Activated CD4-positive, alpha-beta T cell treated with anti-CD3 and anti-CD28 coated beads for 36 hours (primary cell): ENCODE measurements at places on chromosomes 6 and 20.

- DNase-seq: no peak
Measured at GRCh38 chr6:32095338-32096086, 13.6 kb downstream of the TNXB start.

DNA sequence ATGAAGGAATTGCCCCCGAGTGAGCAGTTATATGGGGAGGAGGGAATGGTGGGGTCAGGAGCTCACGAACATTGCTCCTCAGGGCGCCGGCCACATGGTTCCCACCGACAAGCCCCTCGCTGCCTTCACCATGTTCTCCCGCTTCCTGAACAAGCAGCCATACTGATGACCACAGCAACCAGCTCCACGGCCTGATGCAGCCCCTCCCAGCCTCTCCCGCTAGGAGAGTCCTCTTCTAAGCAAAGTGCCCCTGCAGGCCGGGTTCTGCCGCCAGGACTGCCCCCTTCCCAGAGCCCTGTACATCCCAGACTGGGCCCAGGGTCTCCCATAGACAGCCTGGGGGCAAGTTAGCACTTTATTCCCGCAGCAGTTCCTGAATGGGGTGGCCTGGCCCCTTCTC is 7.2 kb downstream of the CTSA start:
- DNase-seq: no peak

DNA sequence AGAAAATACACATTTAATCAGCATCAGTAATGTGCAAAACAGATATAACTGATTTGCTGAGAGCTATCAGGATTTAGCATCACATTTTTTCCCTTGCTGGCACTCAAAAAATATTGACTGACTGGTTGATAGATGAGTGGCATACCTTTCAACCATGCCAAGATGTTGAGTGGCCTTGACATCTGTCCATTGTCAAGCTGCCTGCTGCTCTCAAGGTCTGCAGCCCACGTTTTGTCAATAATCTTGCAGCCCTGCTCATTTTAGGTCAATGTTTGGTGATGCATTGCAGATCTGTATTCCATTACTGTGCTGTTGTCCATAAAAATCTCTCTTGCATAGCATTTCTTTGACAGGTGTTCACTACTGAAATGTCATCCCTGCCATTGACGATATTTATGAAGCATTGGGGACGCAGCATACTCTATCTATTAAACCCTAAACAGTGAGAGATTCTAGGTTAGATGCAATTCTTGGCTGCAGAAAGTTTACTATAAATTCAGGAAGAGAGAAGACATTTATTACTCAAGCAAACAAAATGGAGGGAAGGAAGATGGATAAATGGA is 111.6 kb downstream of the BFSP1 start:
- no peak for DNase-seq

DNA sequence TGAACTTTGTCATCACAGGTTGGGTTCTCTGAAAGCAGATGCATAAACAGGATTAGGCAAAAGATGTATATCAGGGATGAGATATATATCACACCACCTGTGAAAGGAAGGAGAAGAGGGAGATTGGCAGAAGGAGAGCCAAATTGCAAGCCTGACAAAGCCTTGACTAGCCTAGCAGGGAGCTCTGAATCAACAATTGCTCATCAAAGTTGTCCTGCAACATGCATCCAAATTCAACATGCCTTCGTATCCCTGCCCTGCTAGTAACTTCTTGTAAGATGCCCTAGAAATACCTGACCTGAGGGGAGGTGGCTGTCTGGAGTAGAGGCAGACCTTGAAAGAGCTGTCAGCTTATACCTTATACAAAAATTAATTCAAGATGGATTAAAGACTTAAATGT is 207.1 kb upstream of the HTR1E start:
- DNase-seq: no peak

DNA sequence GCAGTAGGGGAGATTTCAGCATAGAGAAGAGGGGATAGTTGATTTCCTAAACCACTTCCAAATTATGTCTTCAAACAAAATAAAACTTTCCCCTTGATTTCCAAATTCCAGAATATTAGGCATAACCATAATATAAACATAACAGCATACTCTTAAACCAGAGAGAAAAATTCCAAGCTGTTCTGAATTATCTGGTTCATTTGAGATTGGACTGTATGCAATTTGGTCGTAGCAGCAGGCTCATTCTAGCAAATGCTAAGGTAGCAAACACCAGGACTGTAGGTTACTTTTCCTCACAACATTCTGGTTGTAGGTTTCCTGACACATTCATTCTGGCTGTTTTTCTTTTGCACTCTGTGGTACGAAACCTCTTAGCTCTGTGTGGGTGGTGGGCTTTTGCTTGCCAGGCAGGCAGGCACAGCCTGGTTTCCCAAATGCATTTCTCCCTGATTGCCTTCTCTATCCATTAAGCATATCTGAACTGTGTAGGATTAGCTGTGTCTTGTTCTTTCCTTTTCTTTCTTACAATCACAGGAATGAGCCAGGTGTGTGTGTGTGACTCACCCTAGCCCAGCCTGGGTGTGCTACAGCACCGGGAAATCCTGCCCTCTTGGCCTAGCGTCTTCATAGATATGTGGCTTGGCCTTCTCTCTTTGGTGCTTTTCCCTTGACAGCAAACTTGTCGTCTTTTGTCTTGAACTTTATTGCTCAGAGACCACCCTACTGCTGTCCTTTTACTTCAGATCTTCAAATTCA is 77.1 kb downstream of the JARID2 start:
- DNase-seq: peak; percentile 45

DNA sequence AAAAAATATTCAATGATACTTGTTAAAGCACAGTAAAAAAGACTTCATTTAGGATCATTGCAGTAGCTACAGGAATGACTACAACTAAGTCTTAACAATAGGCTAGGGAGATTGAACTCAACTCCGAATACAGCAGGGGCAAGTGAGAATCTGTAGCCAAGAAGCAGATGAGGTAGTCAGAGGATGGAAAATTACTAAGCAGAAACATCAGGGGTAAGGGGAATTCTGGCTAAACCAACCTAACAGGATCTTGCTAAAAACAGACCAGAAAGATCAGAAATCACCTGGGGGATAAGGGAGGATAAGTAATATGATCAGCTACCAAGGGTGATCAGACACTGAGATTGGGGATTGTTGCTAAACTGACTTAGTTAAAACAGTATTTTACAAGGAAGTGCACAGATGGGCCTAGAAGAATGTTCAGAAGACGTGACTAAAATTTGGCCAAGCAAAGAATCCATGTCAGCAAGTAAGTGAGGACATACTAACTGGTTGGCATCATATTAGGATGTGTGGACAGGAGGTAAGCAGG is 217.5 kb downstream of the TENT5A start:
- no peak for DNase-seq

DNA sequence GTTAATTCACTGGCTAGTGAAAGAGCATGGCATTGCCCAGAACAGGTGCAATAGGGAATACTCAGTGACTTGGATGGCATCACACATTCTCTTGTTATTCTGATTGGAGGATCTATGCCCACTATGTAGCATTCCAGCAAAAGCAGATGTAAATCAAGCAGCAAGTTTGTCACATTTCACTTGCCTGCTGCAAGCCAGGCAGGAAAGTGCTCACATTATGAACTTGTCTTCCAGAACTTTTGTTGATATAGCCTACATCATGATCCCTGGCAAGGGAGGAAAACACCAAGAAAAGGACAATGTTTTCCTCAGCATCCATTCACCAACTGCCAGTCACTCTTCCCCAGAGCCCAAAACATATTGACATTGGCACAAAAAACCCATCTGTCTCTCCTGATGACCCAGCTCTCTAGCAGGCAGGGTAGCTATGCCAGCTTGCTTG is 77.8 kb downstream of the ARHGAP18 start:
- DNase-seq: no peak

GRCh38 chr6:13113981-13114593 is 214.2 kb downstream of the TBC1D7 start:
- no peak for DNase-seq

GRCh38 chr6:168863467-168863866 is 390.2 kb downstream of the THBS2 start:
- DNase-seq: no peak

- no peak for DNase-seq
Measured at GRCh38 chr20:17935186-17935585, 33.4 kb downstream of the SNX5 start.

DNA sequence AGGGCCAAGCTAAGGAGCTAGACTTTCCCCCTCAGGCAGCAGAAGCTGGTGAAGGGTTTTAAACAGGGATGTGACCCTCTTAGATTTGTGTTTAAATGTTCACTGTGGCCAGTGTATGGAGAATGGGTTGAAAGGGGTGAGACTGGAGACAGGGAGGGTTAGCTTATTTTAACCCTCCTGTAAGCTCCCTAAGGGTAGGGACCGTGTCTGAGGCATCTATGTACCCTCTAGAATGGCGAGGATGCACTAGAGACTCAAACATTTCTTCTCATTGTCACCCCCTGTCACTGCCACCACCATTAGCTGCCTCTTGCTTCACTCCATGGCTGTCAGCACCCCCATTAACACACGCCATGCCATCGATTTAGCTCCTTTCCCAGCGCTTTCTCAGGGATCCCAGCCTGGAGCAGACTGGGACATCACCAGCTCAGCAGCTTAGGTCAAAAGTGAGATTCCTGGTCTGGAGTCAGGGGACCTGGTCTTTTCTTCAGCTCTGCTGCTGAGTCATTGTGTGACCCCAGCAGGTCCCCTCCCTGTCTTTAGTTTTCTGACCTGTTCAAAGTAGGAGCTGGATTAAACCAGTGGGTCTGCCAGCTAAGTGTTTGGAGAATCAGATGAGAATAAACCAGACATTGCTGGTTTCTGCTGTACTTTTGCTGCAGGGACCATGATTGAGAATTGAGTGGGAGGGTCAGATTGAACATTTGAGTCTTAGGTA is 1.1 kb upstream of the SLC22A7 start:
- DNase-seq: no peak

GRCh38 chr20:57470666-57471495 is 54.1 kb downstream of the CTCFL start:
- DNase-seq: no peak

DNA sequence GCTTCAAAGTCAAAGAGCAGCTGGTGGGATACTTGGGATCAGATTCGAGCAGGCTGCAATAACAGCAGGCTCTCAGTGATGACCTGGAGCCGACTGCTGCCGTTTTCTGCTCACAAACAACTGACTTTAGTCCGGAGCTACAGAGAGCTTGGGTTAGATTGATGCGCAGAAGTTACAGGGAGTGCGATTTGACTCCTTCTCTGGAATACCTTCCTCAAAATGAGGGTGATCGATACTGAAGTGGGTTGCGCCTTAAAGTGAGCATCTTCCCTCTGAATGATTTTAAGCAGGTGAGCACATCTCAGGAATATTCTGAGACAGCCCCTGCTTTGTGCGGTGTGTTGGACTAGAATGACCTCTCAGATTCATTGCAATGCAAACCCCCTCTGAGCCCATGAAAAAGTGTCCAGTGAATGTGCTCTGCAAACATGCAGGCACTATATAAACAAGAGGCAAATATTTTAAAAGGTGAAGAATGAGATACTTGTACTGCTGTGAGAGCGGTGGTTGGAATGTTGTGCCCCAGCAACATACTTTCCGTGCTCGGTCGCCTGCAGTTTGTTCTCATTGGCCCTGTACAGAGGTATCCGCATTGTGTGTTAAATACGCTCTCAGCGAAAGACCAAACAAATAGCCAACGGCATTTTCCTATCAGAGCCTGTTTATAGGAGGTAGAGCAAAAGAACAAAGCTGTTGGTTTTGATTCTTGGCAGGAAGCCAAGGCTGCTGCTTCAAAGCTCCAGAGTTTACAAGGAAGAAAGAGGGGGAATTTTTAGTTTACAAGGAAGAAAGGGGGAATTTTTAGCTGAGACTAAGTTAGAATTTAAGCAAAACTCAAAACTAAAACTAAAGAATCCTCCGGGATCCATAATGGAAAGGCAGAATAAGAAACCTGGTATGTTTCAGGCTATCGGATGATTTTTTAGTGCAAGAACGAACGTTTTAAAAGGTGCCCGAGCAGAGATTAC is 67.7 kb downstream of the PHACTR2 start:
- no peak for DNase-seq

- DNase-seq: no peak
Measured at GRCh38 chr6:145715426-145715825, 19.9 kb downstream of the EPM2A start.

GRCh38 chr20:10478205-10478604 is 43.1 kb downstream of the SLX4IP start:
- DNase-seq: no peak

- no peak for DNase-seq
Measured at GRCh38 chr6:142530566-142530965, 228.8 kb downstream of the ADGRG6 start.

- no peak for DNase-seq
Measured at GRCh38 chr20:56361900-56362299, 3.1 kb downstream of the FAM210B start.

DNA sequence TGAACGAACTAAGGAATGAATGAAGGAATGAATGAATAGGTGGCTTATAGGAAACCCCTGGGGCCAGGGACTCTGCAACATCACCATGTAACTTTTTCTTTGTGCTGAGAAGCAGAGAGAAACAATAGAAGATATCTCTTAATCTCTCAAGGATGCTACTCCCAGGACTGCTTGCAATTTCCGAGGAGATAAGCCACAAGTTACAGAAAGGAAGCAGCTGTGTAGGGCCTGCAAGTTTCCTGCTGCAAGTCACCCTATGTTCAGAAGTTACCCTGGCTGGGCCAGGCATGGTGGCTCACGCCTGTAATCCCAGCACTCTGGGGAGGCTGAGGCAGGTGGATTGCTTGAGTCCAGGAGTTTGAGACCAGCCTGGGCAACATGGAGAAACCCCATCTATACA is 7.3 kb upstream of the MAVS start:
- no peak for DNase-seq

DNA sequence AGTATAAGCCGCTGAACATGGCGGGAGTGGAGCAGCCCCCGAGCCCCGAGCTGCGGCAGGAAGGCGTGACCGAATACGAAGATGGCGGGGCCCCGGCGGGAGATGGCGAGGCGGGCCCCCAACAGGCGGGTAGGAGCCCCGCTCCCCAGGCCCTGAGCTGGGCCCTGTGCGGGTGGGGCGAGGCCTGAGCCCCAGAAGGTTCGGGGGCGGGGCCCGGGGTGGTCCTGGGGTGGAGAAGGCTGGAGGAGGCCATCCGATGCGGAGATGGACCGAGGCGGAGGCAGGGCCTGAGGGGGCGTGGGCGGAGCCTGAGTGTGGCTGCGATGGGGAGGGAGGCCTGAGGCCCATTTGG is 7.1 kb downstream of the L3MBTL1 start:
- no peak for DNase-seq

DNA sequence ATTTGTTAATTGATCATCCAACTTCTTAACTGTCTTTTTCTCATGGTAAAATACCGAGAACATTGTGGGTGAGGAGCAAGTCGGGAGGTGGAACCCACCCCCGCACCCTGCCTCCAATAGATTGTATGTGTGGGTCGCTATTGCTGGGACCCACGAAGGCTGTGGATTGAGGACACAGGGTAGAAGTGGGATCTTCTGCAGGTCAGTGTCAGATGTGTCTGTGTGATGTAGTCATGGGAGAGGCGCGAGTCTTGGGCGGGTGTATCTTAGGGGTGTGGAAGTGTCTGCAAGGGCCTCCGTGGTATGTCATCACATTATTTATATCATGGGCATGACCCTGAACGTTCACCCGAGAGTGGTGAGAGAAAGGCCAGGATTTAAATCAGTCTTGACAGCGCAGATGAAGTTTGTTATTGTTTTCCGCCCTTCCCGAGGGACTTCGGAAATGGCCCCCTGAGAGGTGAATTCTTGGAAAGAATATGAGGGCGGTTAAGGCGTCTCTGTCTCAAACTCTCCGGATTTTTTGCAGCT is 472 bp upstream of the PAQR8 start:
- peak; percentile 40 for DNase-seq

- no peak for DNase-seq
Measured at GRCh38 chr6:142893088-142893487, 51.9 kb downstream of the HIVEP2 start.

- DNase-seq: no peak
Measured at GRCh38 chr6:157068691-157069324, 254.5 kb downstream of the TMEM242 start.
